ENCODE measurements at places on chromosomes 4 and X. TPM values are rescaled to one million over a fixed set of nuclear protein-coding genes. Genes with fewer than 3 reads are reported as not detected.

The TFE3 gene
- total RNA-seq: 30.0 TPM

The SASH3 gene
- total RNA-seq: not detected

The NMU gene
- total RNA-seq: 1.7 TPM

The XAGE1A gene
- not detected for total RNA-seq

The XG gene
- not detected for total RNA-seq

The HSFX2 gene
- total RNA-seq: not detected

The HSFX1 gene
- 5.2 TPM for total RNA-seq

The HPGDS gene
- total RNA-seq: not detected

The MSN gene
- 75.9 TPM for total RNA-seq

The DCLK2 gene
- 5.7 TPM for total RNA-seq

The CD99 gene
- 474 TPM for total RNA-seq

The TRMT10A gene
- total RNA-seq: 4.9 TPM

The ZBED1 gene
- total RNA-seq: 29.3 TPM

The SMIM10 gene
- total RNA-seq: 2.4 TPM

The POF1B gene
- 0.12 TPM for total RNA-seq

The MGST2 gene
- total RNA-seq: 57.1 TPM

The TBC1D8B gene
- total RNA-seq: 1.7 TPM

The NAT8L gene
- total RNA-seq: 14.6 TPM

The MUC7 gene
- not detected for total RNA-seq

The KLHL2 gene
- 39.7 TPM for total RNA-seq

The MAGEE2 gene
- total RNA-seq: not detected

The MGARP gene
- 3.0 TPM for total RNA-seq

The TBX22 gene
- total RNA-seq: not detected

The NUP62CL gene
- 9.1 TPM for total RNA-seq

The GABRE gene
- total RNA-seq: 1.5 TPM

The SORCS2 gene
- total RNA-seq: 1.4 TPM

The MAGEA8 gene
- total RNA-seq: not detected

The CENPVL2 gene
- total RNA-seq: 1.4 TPM

The COL4A6 gene
- total RNA-seq: 72.1 TPM

The MECP2 gene
- total RNA-seq: 64.5 TPM

The USP51 gene
- total RNA-seq: 7.3 TPM

The NAAA gene
- 24.8 TPM for total RNA-seq

The BCORL1 gene
- total RNA-seq: 10.7 TPM

The TLR10 gene
- total RNA-seq: not detected

The RADX gene
- 4.5 TPM for total RNA-seq

The ADGRA3 gene
- 32.2 TPM for total RNA-seq

The CYP4V2 gene
- total RNA-seq: 4.8 TPM

The INTS12 gene
- 21.8 TPM for total RNA-seq

The PHOX2B gene
- not detected for total RNA-seq

The ZNF630 gene
- 1.2 TPM for total RNA-seq

The UBQLN2 gene
- 28.0 TPM for total RNA-seq

All from cardiac muscle cell (in vitro differentiated cells and primary cell).